Activated gamma-delta T cell treated with Interleukin-2 at 50 U/mL for 16 hours (primary cell): ENCODE measurements at places on chromosomes 13 and 19.

DNA sequence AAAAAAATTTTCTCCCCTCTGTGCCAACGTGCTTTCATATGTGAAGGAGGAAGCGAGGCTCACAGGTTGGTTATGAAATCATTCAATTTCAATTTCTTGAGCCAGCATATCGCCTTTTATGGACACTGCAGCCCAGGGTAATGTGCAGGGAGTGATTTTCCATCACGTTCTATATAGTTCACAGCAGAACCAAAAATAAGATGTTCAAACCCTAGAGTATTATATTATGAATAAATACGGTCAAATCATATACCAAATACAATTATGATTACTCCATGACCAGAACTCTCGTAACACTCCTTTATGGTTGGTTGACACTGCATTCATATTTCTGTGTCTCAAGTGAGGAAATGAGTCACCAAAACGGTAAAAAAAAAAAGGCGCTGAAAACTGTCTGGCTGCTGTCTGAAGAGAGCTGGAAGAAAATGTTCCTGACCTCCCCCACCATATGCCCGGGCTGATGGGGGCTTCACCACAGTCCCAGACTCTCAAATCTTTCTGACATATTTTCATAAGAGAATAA, 75.8 kb upstream of the UBAC2 start:
- DNase-seq, result no peak

GRCh38 chr19:45693106-45693788, 781 bp downstream of the QPCTL start:
- peak; percentile 75 for DNase-seq

DNA sequence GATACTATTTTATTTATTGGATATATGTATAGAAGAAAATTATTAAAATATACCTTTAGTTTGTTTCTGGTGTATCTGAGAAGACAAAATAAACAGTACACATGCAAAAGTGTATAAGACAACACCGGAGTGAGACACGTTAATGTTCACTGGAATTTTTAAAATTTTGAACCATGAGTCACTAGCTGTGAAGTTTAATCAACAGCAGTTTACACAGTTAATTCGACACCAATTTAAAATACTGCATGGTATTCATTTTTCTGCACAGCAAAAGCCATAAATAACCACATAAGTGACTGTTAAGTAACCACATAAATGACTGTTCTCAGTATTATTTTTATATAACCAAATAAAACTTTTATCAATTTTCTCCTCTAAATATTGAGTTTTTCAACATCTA, 418.7 kb upstream of the NBEA start:
- DNase-seq, result no peak

DNA sequence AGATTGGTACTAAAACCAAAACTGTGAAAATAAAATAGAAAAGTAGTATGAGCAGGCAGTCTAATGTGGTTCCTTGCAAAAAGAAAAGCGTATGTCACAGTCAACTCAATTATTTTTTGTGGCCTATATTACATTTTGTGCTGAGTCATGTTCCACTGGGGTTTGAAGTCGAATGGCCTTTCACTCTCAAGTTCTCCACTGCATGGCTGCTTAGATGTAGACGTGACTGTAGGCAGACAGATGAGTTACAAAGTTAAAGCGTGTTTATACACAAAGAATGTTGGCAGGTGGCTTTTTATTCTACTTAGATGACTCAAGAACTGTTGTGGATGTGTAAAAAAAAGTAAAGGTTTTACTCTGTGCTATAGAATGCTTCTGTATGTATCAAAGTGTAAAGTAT, 133.9 kb downstream of the SLITRK6 start:
- DNase-seq, result no peak

- no peak for DNase-seq
Observed at GRCh38 chr13:91302111-91302510, 45.4 kb upstream of the MIR17HG start.

DNA sequence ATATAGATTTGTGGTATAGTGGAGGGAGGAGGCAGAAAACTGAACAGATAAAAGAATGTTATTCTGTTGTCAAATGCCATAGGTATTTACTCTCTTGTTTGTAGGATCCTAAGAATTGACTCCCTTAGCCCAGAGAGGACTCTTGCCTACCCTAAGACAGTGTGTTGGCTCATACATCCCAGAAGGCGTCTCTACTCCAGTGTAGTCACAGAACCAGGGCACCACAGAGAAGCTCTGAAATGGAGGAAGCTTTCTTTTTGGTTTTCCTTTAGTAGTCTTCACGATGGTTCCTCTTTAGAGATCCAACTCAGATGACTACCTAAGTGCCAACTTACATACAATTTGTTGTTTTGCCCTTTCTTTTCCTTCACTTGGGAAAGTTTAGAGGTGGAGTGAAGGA, 14.0 kb downstream of the GPR183 start:
- no peak for DNase-seq

GRCh38 chr19:1173159-1173844, 766 bp downstream of the SBNO2 start:
- no peak for DNase-seq

DNA sequence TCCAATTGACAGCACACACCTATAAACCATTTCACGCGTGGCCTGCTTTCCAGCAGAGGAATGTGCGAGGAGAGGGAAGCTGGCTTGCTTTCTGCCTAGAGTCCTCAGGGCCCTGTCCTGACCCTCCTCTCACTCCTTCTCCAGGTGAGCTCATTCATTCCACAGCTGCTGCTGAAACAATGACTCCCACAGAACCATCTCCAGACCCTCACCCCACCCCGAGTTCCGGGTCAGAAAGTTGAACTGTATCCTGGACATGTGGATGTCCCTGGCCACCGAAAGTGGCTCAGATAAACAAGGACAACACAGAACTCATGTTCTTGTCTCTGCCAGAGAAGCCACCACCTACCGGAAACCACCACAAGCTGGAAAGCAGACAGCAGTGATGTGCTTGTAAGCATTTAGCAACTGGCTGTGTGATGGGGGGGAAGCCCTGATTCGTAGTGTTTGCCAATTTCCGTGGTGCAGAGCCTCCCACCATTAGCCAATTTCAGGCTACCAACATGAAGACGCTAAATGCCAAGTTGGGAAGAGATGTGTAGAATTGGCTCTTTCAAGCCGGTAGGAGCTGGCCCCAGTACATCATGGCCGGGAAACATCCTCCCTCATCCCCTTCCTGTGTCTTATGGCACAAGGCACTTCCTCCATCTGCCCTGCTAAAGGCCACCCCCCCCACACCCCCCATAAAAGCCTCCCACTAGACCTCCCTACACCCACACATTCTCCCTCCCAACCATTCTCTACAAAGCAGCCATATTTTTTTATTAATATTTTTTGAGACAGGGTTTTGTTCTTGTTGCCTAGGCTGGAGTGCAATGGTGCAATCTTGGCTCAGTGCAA, 5.0 kb downstream of the SYCE2 start:
- peak; percentile 64 for DNase-seq

GRCh38 chr13:110420626-110421025, 113.5 kb downstream of the COL4A2 start:
- DNase-seq, result no peak

- DNase-seq, result no peak
Observed at GRCh38 chr13:78334059-78334458, 269.3 kb downstream of the POU4F1 start.

GRCh38 chr13:20967340-20967739, 64.8 kb upstream of the XPO4 start:
- DNase-seq, result no peak

- no peak for DNase-seq
Observed at GRCh38 chr13:110343241-110343865, 36.3 kb downstream of the COL4A2 start.

GRCh38 chr19:13834244-13835069, 39.2 kb downstream of the ZSWIM4 start:
- DNase-seq, result no peak

DNA sequence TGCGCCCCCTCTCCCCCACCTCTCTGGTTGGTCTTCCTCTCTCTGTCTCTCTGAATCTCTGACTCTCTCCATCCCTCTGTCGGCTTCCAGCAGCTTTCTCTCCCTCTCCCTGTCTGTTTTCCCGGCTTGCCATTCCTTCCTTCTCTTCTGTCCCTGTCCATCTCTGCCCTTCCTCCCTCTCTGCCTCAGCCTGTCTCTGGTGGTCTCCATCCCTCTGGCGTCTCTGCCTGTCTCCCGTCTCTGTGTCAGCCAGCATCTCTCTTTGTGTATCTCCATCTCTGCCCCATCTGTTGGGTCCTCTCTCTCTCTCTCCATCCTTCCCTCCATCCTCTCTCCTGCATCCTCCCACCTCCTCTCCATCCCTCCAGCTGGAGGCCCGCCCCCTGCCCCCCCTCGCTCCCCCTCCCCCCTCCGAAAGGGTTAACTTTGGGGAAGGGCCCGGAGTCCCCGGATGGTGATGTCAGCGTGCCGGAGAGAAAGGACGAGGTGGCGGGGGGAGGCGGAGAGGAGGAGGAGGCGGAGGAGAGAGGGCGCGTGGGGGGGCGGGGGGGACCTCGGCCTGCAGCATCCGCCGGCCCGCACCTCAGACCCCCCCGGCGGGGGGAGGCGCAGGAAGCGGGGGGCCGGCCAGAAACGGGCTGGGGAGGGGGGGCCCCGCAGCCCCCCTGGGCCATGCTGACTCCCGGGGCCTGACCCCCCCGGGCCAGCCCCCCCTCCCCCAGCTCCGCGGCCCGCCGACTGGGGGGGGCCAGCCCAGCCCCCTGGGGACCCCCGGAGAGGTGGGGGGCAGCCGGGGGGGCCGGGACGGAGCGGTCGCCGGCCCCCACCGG, at the start of gene BRSK1:
TSS of gene BRSK1 (plus strand) at position 450 of the 830 bp plus-strand sequence. CDS start 446 bp downstream, outside the sequence.
- DNase-seq, result peak; percentile 48

- DNase-seq, result no peak
Observed at GRCh38 chr13:79585033-79585432, 104.1 kb downstream of the NDFIP2 start.
